Spinal cord (tissue), 10 donors: ENCODE measurements at places on chromosomes 7 and 10. TPM values are rescaled to one million over a fixed set of nuclear protein-coding genes. Genes with fewer than 3 reads are reported as not detected.

Gene NYAP1
- total RNA-seq, result 12.6 TPM

Gene PRR15
- 1.2 TPM for total RNA-seq

Gene UNCX
- total RNA-seq, result 0.69 TPM

Gene NUDT1
- total RNA-seq, result 14.1 TPM

Gene CDHR1
- total RNA-seq, result 4.7 TPM

DNA sequence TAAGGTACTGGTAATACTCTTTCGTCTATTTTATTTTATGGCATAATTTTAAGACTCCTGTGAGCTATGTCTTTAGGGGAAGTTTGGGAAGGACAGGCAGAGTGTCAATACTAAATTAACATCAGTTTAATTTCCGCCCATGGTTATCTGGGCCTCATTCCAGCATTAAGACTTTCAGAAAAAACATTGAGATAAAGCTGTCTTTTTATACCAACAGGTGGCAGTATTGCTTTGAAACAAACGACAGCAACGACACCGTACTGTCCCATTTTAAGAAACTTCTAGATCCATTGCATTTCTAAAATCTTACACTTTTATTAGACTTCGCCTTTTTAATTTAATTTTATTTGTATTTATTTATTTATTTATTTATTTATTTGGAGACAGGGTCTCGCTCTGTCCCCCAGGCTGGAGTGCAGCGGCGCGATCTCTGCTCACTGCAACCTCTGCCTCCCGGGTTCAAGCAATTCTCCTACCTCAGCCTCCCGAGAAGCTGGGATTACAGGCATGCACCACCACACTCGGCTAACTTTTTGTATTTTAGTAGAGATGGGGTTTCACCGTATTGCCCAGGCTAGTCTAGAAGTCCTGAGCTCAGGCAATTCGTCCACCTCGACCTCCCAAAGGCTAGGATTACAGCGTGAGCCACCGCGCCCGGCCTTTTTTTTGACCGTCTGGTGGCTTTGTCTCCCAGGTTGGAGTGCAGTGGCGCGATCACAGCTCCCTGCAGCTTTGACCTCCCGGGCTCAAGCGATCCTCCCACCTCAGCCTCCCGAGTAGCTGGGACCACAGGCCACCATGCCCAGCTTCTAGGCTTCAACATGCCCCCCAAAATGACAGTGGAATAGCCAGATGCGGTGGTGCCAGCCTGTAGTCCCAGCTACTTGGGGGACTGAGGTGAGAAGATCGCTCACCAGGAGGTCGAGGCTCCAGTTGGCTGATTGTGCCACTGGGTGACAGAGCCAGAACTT is 78.7 kb upstream of the C1GALT1 start:
- H3K27me3 ChIP-seq, result no peaks in the 10 kb centered on the region
- no peak overlapping the region for H3K4me3 ChIP-seq
- H3K4me1 ChIP-seq, result peaks cover 9% of the 10 kb centered on the region
- DNase-seq, result no peak
- no peaks in the 10 kb centered on the region for H3K36me3 ChIP-seq
- no peak overlapping the region for H3K27ac ChIP-seq

DNA sequence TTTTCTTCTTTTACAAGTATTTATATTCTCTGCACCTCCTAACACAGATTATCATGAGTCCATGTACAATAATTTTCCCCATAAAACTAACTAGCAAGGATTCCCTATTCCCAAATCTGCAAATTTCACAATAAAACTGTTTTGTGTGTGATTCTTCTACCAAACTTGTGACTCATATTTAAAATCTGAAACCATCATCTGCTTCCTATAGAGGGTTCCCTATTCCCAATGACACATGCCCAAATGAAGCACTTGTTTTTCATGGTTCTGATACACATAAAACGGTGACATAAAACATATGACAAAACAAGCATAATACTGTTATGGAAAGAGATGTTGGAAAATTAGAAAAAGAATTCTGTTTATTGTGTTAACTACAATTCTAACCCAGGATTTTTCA is 657.6 kb downstream of the PARD3 start:
- no peaks in the 10 kb centered on the region for H3K4me1 ChIP-seq
- H3K27me3 ChIP-seq, result no peaks in the 10 kb centered on the region
- DNase-seq, result no peak
- no peak overlapping the region for H3K4me3 ChIP-seq
- no peak overlapping the region for H3K27ac ChIP-seq
- no peaks in the 10 kb centered on the region for H3K36me3 ChIP-seq

DNA sequence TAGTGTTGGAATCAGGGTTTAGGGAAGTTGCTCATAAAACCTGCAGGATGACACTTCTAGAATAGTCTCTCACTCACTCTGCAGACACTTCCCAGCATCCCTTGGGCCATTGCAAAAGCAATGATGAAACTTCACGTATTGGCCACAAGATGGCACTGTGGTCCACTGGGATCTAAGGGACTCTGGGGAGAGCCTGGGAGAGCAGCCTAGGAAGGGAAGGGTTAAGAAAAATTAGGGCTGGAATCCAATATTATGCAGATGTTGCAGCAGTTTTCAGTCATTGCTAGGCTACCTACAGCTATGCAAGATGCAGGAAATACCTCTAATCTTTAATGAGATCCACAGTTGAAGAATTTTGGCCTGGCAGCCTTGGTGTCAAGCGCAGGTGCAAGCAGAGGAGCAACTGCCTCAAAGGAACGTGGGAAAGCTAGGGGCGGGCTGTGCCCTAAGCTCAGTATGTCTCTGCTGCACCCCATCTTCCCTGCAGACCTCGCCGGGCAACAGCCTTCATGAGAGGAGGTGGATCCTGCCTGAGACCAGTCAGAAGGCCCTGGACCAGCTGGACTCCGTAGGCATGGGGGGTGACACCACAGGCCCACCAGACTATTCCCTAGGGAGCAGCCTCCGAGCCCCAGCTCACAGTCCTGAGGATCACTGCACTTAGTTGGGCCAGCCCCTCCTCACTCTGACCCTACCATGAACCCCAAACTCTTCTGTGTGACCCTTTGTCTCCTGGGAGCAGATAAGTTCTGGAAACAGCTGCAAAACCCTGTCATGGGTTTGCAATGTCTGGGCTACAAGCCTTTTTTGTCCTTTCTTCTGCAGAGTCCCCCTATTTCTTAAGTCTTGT is 127.9 kb upstream of the PRSS58 start:
- H3K27me3 ChIP-seq, result no peaks in the 10 kb centered on the region
- no peak for DNase-seq
- H3K36me3 ChIP-seq, result no peaks in the 10 kb centered on the region

GRCh38 chr7:149823191-149823630 is 15.0 kb upstream of the ZNF862 start:
- H3K27me3 ChIP-seq, result no peaks in the 10 kb centered on the region
- peaks cover 4% of the 10 kb centered on the region for H3K4me1 ChIP-seq
- no peak overlapping the region for H3K4me3 ChIP-seq
- no peak overlapping the region for H3K27ac ChIP-seq

DNA sequence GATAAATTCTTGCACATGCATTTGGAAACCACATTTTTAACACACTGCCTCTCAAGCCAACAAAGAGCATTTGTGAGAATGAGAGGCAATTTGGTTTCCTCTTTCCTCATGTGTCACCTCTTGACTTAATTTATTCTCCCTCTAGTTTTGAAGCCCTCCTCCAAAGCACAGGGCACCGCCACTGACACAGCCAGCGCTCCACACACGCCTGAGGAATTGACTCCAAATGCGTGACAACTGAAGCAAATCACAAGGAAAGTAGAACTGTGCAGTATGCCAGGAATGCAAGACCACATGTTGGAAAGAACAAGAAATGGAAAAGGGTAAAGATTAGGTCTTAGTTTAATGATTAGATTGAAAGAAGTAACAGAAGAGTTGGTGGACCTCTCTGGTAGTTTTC is 173.3 kb downstream of the LSM5 start:
- H3K4me3 ChIP-seq, result no peak overlapping the region
- H3K27me3 ChIP-seq, result peaks cover 13% of the 10 kb centered on the region
- H3K36me3 ChIP-seq, result no peaks in the 10 kb centered on the region
- no peak overlapping the region for H3K27ac ChIP-seq
- H3K4me1 ChIP-seq, result peaks cover 12% of the 10 kb centered on the region
